ENCODE measurements at places on chromosomes 2 and 18.

DNA sequence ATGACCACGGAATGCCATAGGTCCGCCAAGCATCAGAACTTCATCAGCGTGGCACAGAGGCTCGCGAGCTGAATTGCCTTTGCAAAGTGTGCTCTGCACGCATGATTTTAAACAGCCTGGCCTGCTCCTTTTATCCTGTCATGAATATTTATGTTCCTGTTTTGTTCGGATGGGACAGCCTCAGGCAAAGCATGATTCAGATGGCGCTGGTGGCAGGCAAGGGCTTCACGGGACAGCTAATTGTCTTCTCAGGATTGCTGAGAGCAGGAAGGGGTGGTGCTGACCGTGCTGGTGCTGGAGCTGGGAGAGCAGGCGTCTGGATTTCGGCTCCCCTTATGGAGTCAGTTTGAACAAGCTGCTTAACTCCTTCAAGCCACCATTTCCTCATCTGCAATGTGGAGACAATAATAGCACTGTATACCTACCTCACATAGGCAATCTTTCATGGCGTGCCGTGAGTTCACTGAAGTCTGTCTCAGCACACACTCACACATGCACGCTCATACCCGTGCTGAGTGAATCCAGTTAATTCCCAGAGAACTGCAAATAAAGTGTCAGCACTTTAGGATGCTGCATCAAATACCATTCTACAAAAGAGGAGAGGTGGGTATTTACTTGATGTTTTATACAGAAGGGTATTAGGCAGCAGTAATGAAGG is 79.7 kb upstream of the APCDD1 start:
- DNase-seq = no peak

DNA sequence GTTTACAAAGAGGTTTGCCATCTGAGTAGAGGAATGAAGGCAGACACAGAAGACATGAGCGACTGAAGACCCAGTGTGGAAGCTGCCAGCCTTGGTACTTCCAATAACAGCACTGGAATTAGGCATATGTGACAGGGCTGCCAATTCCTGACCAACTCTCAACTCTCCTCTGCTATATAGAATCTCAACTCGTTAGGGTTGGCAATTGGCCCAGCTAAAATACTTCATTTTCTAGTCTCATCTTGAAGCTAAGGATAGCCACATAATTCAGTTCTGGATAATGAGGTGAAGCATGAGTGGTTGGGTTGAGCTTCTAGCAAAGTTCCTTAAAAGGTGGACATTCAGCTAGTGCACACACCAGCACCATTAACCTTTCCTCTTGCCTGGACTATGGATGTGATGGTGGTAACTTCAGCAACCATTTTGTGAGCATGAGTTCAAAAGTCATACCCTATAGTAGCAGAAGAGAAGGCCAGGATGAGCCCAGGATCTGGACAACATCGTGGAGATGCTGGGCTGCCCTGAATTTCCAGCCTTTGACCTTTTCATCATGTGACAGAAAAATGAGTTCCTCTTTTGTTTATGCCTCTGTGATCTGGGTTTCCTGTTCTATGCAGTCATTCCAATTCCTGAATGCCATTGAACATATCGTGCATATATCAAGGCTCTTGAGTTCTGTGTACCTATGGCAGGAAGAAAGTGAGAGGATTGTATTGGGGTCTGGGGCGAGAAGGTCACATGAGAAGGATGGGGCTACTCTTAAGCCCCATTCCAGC is 68.1 kb upstream of the HAAO start:
- DNase-seq = no peak

GRCh38 chr18:8040021-8040420 is 472.9 kb downstream of the PTPRM start:
- DNase-seq = no peak

GRCh38 chr2:11722292-11723060 is 24.0 kb upstream of the LPIN1 start:
- DNase-seq = no peak

DNA sequence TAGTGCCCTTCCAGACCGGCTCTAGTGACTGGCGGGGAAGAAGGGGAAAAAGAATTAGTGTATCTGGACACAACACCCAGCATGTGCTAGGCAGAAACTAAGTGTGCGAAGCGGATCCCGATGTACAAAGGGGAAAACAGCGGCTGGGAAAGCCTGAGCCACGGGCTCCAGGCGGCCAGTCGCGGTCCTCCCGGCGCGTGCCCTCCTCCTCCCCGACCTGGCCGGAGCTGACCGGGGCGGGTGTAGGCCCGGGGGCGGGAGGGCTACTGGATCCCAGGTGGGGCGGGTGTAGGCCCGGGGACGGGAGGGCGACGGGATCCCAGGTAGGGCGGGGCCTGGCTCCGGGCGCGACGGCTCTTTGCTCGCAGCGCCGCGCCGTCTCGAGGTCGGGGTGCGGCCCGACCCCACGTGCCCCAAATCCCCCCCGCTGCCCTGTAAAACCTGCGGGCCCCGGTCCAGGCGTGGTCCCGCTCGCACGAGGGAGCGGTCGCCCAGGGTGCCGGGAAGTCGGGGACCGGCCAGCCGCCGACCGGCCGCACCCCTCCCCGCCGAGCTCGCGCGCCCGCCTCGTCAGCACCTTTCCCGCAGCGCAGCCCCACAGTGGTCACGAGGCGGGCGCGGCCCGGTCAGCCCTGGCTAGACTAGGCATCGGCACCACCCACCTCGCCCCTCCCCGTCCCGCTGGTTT is 48.8 kb downstream of the C2orf42 start:
- DNase-seq = no peak

DNA sequence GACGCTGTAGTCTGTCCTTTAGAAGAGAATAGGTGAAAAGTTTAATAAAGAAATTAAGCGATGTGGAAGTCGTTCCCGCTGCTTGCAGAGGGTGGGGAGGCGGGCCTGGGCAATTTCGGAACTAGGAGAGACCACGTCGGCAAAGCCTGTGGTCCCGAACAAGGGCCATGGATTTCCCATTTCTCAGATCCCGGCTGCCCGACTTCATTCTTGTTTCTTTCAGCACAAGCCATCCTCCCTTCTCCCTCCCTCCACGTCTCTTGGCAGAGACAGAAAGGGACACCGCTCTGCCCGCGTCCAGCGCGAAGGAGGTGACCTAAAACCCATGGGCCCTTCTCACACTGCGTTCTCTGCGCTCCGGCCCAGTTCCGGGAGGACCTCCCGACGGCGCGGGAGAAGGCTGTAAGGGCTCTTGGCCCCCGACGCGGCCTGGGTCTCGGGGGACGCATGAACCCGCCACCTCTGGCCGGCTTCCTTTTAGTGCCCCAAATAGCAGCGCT is 2.2 kb upstream of the BCL2L11 start:
- DNase-seq = no peak

DNA sequence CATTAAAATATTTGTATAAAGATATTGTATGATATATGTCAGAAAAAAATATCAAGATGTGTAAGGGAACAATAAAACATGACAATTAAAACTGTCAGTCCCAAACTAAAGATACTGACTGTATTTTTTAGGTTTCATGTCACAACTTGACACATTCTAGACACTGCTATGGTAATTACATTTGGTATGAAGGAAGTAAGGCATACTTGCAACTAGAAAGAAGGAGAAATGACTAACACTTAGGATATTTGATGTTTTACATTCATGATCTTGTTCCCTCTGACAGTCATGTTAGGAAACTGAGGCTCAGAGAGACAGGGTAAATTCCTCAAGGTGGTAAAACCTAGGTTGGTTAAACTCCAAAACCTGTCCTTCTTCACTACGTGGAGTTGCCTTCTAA is 68.3 kb downstream of the TMEFF2 start:
- DNase-seq = no peak

GRCh38 chr2:62424899-62425298 is 81.1 kb downstream of the TMEM17 start:
- no peak for DNase-seq

DNA sequence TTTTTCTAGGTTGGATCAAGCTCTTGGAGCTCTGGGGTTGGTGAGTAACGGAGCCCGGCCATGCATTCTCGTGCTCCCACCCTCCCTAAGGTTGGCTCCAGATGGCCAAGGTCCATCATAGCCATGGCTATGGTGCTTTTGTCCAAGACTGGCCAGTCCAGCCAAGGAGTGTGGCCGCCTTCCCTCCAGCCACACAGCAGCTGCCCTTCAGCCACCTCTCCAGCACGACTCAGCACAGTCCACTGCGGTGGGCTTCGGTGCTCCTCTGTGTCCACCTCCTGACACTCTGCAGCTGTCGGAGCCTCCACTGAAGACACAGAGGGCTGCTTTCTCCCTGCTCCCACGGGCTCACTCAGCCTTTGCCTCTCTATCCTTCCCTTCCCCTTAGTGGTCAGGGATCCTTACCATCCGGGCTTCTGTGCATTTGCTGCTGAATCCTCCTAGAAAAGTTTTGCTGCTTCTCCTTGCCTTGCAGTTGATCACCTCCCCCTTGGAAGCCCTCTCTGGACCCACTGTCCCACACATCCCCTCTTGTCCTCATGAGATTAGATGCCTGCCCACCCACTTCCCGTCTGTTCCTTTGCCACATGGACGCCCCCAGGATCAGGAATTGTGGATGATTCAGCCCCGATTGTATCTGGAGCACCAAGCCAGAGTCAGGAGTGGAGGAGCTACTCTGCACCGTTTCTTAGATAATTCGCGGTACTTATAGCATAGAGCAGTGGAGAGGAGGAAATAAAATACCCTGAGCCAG is 177.1 kb upstream of the COPS8 start:
- DNase-seq = no peak

DNA sequence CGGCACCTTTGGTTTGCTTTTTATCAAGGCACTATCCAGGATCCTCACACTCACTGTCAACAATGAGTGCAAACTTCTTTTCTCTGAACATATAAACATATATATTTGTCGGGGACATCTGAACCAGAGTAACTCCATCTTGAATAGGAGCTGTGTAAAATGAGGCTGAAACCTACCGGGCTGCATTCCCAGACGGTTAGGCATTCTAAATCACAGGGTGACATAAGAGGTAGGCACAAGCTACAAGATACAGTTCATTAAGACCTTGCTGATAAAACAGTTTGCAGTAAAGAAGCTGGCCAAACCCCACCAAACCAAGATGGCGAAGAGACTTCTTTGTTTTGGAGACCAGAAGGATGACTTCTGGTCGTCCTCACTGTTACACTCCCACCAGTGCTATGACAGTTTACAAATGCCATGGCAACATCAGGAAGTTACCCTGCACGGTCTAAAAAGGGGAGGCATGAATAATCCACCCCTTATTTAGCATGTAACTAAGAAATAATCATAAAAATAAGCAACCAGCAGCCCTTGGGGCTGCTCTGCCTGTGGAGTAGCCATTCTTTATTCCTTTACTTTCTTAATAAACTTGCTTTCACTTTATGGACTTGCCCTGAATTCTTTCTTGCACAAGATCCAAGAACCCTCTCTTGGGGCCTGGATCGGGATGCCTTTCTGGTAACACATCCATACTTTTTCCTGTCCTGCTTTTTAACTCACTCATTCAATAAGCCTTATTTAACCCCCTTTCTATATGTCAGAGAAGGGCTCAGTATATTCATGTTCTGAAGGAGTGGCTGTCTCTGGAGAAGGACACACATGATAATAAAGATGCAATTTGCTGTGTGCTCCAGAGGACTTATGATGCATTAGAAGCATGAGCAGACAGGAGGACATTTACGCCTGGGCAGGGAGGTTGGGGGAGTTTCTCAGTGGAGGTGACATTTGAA is 65.4 kb downstream of the TACR1 start:
- DNase-seq = no peak

DNA sequence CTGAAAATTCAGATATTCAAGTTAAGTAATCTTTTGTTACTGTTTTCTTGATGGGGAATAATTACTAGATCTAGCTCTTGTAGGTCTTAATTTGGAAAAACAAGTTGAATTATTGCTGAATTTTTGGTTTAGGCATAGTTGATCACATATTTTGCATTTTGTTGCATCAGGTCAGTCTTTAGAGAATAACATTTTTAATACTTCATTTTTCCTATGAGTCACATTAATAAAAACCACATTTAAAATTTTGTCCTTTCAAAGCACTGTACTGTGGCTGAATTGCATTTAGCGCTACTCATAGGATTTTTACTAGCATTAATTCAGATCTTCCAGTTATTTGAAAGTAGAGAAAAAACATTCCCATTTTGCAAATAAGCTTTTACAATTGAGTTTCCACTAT is 23.2 kb downstream of the MAP4K4 start:
- DNase-seq = no peak
